Astrocyte of the hippocampus (primary cell): ENCODE measurements at places on chromosomes 3 and 15.

DNA sequence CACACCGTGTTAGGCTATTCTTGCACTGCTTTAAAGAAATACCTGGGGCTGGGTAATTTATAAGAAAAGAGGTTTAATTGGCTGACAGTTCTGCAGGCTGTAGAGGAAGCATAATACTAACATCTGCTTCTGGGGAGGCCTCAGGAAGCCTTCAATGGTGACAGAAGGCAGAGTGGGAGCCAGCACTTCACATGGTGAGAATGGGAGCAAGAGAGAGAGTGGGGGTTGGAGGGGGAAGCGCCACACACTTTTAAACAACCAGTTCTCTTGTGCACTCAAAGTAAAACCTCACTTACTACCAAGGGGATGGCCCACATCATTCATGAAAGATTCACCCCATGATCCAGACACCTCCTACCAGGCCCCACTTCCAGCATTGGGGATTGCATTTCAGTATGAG, 181.1 kb downstream of the APBA2 start:
- no peak for DNase-seq

DNA sequence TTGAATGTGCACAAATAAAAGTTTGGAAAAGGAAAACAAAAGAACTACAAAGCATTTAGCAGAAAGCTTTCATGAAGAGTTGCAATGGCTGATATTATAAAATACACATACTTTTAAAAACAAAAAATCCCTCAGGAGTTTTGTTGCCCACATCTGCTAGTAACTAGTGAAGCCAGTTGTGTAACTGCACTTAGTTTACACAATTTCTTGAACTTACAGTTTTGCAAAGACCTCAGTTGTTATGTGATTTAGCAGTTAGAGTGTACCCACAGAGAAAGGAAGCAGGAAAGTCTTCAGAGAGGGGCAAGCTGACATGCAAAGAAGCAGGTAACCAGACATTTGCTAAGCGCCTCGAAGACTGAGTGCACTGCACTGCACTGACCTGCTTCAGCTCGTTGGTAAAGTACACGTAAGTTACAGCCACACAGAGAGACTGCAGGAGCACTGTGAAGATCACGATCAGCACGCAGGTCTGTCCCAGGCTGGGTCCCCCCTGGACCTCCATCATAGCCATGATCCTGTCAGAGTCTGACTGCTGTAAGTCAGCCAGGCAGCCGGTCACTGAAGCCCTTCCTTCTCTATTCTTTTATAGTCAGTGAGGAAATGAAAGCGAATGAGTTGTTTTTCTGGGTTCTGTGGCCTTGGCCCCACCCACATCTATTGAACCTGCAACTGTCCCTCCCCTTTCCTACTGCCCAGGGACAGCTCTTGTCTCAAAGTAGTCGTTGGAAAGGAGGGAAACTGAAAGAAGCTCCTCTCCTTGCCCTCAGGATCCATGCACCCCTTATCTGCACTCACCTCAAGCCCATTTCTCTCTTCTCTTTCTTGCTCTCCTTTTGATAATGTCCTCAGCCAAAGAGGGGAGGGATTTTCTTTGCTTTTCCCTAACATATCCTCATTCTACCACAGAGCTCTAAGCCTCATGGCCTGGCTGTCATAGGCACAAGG, at the start of gene TNFSF10:
TSS of gene TNFSF10 (minus strand) at position 560 of the 948 bp plus-strand sequence. CDS start at position 514, 46 bp downstream.
- peak; percentile 52 for DNase-seq

DNA sequence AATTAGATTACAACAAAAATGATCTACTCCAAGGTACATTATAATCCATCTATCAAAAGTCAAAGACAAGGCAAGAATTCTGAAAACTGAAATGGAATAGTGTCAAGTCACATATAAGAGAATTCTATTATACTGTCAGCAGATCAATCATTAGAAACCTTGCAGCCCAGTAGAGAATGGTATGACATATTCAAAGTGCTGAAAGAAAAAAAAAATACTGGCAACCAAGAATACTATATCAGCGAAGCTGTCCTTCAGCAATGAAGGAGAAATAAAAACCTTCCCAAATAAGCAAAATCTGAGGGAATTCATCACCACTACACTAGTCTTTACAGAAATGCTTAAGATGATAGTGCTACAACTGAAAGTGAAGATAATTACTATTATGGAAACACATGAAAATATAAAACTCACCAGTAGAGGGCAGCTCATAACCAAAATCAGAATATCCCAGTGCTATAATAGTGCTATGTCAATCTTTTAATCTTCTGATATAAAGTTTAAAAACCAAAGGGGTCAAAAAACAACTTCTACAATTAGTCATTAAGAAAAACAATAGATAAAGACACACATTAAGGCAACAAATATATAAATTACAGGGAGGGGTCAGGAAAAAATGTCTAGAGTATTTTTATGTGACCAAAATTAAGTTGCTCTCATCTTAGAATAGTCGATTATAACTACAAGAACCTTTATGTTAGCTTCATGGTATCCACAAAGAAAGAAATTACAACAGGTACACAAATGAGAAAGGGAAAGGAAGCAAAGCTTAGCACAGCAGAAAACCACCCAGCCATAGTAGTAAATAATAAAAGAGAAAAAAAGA, 190.7 kb upstream of the CNTN6 start:
- DNase-seq = peak; percentile 15

- peak; percentile 33 for DNase-seq
Observed at GRCh38 chr15:57427367-57427821, 51.1 kb downstream of the CGNL1 start.

GRCh38 chr3:112519424-112520001, 20.2 kb upstream of the BTLA start:
- peak; percentile 74 for DNase-seq

DNA sequence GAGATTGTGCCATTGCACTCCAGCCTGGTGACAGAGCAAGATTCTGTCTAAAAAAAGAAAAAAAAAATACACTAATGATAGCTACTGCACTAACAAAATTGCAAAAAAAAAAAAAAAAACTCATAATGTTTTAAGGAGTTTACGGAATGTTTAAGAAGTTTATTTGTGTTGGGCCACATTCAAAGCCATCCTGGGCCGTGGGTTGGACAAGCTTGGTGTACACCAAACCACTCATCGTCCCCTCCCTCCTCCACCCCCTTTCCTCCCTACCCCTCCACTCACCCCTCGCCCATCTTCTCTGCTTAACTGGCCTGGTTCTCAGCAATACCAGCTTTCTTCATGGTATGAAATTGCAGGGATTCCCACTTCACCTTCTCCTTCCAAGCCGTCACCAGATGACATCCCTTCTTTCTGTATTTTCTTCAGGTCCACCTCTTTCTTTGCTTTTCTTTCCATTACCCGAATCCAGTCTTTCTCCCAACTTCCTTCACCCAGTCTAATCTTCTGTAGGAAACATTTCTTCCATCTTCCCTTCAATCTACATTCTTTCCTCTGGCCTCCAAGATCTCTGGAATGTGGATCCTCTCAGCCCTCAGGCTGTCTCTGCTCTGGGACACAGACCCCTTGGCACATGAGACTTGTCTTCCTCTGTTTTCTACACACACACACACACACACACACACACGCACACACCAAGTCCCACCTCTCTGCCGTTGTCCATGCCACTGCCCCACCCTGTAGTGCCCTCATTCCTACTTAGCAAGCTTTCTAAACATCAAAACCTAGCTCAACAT, 3.5 kb upstream of the MESP1 start:
- no peak for DNase-seq

- DNase-seq = no peak
Observed at GRCh38 chr3:44011680-44012079, 230.0 kb upstream of the TOPAZ1 start.

GRCh38 chr15:67892559-67893377, 52.9 kb upstream of the RNU6-1 start:
- DNase-seq = no peak

DNA sequence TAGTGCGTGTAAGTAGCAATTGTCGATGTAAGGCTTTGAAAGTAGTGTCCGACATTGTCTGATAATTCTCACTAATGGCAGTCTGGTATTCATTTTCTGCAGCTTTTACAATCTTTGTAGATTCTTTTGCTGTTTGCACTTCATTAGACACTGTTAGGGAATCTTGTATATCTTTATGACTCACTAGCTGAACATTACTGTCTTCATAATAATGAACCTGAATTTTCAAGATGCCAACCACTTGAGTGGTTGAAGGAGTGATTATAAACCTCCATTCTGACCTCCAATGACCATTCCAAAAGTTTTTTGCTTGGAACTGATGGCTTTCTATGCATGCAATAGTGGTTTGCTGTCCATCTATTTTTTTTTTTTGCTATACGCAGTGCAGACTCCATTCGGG, 76.4 kb upstream of the MFGE8 start:
- DNase-seq = peak; percentile 79

DNA sequence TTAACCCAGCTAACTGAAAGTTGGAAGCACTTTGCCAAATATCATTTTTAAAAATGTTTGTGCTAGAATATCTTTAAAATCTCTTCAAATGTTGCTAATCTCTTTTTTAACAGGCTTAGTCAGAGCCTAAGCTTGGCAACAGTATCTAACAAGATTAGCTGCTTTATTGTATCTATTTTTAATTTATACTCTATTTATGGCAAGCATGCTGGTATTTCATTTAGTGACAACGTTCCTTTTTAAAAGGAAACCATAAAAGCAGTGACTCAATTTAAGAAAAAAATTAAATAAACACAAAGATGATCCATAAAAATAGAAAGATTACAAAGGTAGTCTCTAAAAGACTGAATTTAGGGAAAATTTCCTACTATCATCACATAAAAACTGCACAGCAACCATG, 40.5 kb downstream of the SLC12A6 start:
- DNase-seq = no peak

DNA sequence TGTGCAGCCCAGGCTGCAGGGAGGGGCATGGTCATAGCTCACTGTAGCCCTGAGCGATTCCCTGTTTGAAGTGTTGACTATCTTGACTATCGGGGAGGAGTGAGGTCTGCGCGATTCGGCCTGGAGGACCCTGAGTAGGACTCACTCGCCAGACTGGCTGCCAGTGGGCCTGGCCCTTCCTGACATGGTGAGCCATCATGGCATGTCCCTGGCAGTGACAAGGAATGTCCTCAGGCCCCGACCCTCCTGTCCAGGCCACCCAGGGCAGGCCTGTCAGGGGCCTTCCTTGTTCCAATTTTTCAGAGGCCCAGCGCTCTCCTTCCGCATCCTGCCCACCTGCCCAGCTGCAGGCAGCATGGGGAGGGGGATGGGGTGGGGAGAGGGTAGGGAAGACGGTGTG, 5.2 kb upstream of the OCA2 start:
- DNase-seq = no peak

- DNase-seq = peak; percentile 19
Observed at GRCh38 chr3:47612879-47613278, 34.2 kb upstream of the CSPG5 start.

GRCh38 chr15:43210807-43211206, 10.0 kb downstream of the EPB42 start:
- DNase-seq = no peak

GRCh38 chr15:68589783-68590710, 11.3 kb downstream of the CORO2B start:
- DNase-seq = peak; percentile 69

GRCh38 chr3:52147804-52148203, 6.4 kb downstream of the POC1A start:
- DNase-seq = no peak

GRCh38 chr3:131840156-131840797, 194.5 kb downstream of the CPNE4 start:
- peak; percentile 61 for DNase-seq

DNA sequence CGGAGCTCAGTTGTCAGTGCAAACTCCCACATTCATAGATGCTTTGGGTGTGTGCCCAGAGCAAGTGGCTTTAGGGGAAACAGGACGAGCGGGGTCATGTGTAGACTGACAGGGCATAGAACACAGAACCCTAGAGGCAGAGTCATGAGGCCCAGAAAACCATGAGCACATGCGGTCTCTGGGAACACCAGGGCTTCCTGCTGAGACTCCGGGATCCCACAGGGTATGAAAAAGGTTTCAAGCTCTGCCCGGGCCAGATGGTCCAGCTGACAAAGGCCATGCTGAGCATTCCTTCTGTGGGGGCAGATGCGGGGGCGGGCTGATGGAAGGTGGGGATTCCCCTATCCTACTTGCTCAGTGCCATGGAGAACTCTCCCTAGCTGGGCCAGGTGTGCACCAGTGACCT, 44.8 kb downstream of the ROPN1B start:
- peak; percentile 13 for DNase-seq

DNA sequence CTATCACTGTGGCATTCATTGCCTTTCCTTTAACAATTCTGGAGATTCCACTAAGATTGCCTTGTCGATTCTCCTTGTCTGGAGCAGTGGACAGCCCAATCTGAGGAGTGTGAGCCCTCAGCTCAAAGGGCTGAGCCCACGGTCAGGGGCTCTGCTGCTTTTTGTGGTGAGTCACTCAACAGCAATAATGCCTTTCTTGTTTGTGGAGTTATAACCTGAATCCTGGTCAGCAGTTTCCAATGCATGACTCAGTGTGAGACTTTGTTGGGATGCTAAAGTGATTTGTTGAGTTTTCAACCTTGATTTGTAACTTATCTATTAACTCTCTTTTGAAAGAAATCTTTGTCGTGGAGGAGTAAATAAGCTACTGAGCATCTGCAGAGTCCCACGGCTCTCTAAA, 183.5 kb downstream of the TJP1 start:
- peak; percentile 57 for DNase-seq

- no peak for DNase-seq
Observed at GRCh38 chr15:41394924-41395323, 7.4 kb downstream of the NDUFAF1 start.
